ENCODE measurements at places on chromosomes 2 and 18.

DNA sequence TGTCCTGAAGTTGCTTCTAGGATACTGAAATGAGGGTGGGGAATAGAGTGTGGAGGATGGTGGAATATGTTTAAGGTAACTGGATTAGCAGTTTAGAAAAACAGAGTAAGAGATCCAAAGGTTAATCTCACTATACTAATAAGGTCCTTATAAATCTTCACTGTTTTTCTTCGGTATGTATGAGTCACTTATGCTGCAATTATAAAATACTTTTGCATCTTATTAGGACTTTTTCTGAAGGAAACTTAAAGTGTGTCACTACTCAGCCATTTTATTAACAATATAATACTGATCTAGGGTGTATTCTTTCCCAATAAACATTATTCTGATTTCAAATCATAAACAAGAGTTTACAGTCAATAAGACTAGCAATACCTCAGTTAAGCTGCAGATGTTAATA lies 182.3 kb downstream of the ZNF521 start:
- no peak for DNase-seq

- no peak for DNase-seq
Measured at GRCh38 chr2:196758474-196759377, 40.8 kb downstream of the GTF3C3 start.

DNA sequence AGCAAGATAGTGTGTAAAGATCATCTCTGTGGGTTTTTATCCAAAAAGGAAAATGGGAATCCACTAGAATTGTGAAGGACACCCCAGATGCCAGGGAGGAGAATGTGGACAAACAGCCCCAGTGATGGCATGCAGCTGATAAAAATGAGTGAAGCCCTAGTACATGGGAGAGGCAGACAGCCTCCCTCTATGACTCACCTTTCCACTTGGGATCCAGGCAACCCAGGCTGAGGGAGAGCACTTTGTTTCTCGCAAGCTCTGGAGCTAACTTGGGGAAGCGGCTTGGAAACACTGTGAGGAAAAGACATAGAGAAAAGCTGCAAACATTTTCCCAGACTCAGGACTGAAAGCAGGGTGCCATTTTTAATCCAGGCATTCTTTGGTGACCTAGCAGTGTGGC lies 5.3 kb upstream of the FLACC1 start:
- DNase-seq: no peak

DNA sequence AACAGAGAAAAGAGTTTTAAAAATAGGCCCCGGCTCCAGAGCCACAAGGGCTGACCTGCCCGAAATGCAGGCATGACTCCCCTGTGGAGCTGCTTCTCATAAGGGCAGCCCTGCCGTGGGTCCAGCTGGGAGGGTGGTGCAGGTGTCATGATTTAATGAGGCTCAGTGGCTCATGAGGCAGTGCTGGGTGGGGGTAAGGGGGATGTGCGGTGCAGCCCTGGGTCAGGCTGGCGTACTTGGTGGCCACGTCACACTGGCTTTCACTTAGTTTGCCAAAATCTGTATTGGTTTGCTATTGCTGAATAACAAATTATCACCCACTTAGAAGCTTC lies 33.6 kb downstream of the HJURP start:
- no peak for DNase-seq

- DNase-seq: no peak
Measured at GRCh38 chr18:75871596-75871995, 444.1 kb upstream of the SMIM21 start.

- DNase-seq: no peak
Measured at GRCh38 chr2:107669335-107669734, 157.4 kb upstream of the RGPD4 start.

DNA sequence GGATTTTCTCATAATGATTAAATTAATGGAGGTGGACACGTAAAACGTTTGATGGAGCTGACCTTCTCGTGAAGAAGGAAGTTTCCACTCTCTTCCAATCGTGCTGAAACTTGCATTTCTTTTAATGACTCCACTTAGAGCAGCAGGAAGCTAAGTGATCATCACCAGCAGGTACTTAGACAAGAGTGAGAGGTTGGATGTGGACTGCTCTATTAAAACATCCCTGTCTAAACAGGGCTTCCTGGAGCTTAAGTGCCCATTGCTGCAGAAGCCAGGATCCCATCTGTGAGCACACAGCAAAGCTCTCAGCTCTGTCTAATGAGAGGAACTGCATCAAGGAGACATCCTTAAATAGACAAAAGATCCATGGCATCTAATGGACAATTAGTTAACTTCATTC lies 1539.5 kb upstream of the CELF4 start:
- DNase-seq: no peak
